Activated naive CD4-positive, alpha-beta T cell treated with anti-CD3 and anti-CD28 coated beads, Interleukin-2, amount 50 U/mL, for 16 hours (primary cell): ENCODE measurements at places on chromosomes 13 and 19.

DNA sequence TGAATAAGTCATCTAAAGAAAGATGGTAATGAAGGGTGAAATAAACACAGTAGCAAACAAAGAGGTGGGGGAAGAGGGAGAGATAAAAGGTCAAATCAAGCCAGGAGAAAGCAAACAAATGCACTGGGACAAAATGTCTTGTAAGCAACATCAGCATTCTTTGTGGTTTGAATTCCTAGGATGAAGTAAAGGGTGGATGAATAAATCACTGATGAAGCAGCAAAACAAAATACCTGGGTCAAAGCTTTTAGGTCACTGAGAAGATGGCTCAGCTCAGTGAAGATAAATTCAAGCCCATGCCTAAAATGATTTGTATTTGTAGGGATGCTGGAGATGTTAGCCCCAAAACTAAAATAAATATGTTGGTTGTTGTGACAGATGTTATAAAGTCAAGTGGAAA lies 86.5 kb upstream of the FBXL3 start:
- DNase-seq, result no peak

GRCh38 chr19:18357041-18357440 lies 16.6 kb downstream of the PGPEP1 start:
- DNase-seq, result no peak

DNA sequence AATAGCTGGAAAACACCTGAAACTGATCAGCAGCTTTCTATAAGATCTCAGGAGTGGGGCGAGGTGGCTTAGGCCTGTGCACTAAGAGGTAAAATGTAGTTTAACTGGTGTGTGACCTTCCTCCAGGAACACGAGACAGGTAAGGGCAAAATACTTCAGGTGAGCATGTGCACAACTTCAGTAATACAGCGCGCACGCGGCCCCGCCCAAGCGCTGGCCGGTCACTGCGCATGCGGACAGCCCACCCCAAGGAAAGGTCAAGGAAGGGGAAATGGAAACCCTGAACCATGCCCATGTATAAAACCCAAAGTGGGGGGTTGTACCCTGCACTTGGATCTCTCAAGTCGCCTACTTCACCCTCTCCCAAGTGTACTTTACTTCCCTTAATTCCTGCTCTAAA lies 49.4 kb upstream of the ARHGEF7 start:
- DNase-seq, result no peak

- no peak for DNase-seq
Measured at GRCh38 chr19:28196961-28197360, 1016.0 kb downstream of the UQCRFS1 start.

DNA sequence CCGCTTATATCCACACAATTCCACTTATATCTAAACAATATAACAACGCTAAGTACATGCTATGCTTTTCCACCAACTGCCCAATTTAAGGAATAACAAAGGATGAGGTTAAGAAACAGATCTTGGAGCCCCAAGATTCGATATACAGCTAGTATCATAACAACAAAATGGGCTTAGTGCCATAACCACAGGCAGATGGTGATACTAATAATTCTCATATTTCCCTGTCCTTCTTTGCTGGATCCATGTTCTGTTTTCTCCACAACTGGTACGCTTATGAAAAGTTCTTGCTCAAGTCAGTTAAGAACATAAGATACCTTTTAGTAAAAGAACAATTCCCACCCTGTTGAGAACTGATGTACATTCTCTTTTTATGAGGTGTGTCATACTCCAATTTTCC lies 33.9 kb downstream of the CAB39L start:
- DNase-seq, result no peak

DNA sequence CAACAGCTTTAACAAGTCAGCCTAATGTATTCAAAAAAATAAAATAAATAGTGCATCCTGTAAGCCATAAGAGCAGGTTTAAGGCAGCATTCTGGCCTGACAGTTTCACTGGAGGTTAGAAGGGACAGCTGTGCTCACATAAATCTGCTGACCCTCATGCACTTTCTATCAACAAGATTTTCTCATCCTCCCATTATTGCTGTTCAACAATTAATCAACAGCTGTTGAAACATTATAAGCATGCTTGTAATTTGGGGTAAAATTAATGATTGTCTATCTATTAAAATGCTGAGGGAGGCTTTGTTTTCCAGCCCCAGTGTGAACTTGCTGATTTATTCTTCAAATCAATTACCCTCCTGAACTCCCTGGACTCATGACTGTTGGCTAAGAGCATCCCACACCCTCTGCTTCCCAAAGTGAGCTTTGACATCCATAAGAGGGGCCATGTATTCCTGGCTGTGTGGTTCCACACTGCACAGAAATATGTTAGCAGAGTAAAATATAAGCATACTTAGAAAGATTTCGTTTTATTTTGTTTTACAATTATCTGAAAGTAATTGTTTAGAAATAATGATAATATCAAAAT lies 492.4 kb downstream of the EFNB2 start:
- no peak for DNase-seq

DNA sequence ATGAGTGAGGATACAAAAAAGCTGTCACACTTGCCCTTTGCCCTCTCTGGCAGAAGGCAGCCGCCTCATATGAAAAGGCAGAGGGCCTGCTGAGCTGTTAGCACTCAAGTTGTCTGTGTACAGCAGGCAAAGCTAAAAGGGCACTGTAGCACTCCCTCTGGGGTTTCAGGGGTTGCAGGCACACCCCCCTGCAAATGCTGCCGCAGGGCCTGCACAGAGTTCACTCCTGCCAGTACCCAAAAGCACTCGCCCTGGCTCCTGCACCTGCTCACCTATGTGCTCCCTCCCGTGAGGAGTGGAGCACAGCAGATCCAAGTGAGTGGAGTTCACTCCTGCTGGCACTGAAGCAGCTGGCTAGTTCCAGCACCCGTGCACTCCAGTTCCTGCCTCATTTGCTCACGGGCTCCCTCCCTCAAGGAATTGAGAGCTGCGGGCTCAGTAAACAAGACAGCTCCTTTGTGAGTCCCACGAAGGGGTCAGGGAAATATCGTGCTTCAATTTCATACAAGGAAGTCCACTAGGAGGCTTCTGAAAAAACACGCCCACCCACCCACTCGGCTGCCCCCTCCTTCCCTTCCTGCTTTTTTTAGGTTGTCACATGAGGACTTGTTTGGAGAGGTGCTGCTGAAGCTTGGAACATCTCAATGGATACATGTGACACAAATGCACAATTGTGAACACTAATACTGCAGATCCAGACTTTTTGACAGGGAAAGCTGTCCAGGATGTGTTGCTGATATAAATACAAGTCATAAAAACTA lies 9.9 kb upstream of the RCBTB2 start:
- DNase-seq, result no peak

DNA sequence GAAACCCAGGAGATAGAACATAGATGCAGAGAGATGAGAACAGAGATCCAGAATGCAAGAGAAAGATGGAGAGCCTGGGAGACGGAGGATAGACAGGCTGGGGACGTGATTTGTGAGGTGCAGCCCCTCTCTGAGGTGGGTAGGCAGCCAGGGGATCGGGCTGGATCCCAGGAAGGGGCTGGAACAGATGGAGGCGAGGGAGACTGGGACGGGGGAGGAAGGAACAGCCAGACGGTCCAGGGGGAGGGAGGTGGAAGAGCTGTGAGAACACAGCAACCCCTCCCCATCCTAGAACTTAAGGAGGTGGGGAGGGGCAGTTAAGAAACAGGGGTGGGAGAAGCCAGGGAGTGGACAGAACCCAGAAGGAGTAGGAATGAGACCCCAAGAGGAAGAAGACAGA lies 3.1 kb downstream of the SLC17A7 start:
- DNase-seq, result no peak

DNA sequence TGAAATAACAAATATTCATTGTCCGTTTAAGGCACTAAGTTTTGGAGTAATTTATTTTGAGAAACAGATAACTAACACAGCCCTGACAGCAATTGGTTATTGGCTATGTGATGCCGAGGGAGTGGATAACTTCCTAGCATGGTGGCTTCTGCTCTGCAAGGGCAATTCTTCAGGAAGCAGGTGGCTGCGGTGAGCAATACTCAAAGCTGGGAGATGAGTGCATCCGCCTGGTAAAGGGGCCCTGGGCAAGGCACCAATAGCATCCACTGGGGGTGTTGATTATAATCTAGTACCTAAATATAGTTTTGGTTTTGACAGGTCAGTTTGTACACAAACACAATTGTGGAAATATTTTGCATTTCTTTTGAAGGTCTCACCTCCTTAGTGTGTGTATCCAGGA lies 41.0 kb downstream of the CCDC70 start:
- DNase-seq, result no peak

- DNase-seq, result no peak
Measured at GRCh38 chr19:9986787-9987281, 23.5 kb downstream of the COL5A3 start.

GRCh38 chr13:48654511-48654910 lies 782 bp downstream of the CYSLTR2 start:
- no peak for DNase-seq

- DNase-seq, result peak; percentile 92
Measured at GRCh38 chr19:20565321-20566018, at the start of gene ZNF737. TSS of gene ZNF737 (minus strand) at chr19:20565781. CDS start at chr19:20565640, 141 bp downstream.

GRCh38 chr19:39171479-39172465 lies 25.0 kb upstream of the NCCRP1 start:
- DNase-seq, result no peak

DNA sequence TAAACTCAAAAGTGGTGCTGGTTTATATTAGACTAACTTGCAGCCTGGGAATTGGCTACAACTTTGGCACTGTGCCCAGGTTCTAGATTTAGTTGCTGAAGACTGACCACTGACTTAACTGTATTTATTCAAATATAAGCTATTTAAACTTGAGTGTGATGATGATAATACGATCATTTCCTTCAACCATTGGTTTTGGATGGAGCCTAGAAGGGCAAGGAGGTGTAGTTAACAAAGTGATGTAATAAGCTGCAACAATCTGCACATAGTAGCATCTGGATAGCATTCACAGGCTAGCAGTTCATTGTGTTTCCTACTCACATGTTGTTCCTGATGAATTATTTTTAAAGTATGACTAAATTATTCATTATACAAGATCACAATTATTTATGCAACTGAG lies 55.2 kb upstream of the DACH1 start:
- DNase-seq, result no peak

DNA sequence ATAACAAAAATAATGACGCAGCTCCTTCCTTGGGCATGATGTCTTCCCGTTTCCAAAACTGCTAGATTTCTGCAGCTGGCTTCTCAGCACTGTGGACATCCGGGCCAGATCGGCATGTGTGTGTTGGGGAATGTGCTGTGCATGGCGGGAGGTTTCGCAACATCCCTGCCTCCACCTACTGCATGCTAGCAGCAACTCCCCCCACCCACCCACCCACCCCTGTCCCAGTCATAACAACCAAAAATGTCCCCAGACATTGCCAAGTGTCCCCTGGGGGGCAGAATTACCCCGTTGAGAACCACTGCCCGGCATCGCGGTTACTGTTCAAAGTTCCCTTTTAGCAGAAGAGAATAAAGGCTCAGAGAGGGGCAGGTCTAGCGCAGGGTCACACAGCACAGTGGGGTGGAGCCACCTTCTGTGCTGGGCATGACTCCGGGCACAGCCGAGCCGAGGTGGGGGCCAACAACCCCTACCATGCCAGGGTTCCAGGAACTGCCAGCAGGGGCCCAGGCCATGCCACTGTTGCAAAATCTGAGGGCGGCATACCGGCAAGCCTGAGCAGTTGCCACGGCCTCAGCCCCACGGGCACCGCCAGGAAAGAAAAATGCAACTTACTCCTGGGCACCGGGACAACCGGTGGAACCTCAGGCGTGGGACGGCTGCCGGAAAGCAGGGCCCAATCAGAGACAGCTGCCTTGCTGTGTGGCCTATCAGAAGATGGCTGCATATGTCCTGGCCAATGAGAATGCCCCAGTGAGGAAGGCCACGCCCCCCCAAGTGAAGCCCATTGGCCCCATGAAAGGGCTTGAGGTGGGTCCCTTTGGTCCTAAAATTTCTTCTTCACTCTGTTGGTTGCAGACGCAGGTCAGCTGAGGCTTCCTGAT lies 22.5 kb upstream of the NFIC start:
- peak; percentile 63 for DNase-seq

GRCh38 chr13:67200183-67200582 lies 30.0 kb downstream of the PCDH9 start:
- no peak for DNase-seq

GRCh38 chr13:101838323-101838722 lies 385.8 kb downstream of the ITGBL1 start:
- no peak for DNase-seq

DNA sequence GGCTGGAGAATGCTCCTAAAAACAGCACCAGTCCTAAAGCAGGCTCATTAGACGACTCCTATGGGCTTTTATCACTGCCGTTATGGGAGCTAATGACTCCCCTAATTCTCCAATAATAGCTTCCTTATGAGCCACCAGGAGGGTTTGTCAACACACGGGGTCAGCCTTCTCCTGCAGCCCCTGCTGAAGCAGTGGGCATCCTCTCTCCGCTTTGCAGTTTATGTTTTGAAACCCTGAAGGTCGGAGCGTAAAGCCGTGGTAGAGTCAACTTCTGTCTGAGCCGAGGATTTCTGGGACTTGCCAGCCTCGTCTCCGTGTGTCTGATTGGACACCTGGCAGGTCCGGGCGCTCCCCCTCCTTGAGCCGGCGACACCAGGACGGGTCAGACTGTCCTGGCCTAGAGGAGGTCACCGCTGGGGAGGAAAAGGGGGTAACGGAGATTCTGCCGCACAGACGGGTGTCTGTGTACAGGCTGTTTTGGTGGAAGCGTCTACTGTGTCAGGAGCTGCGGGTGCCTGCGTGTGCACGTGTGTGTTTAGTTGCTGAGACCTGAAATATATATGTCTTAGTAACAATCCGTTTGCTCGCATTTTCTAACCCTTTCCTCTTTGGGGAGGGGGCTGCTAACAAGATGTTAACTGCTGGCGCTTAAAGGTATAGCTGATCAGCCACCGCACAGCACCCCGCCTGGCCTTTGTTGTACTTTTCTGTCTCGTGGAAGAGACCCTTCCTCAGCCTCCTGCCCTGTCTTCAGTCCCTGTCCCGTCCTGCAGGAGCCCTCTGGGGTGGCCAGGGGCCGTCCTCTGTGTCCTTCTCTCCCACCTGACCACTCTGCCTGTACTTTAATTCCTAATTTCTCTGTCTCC lies 1.9 kb downstream of the KDM4B start:
- no peak for DNase-seq

DNA sequence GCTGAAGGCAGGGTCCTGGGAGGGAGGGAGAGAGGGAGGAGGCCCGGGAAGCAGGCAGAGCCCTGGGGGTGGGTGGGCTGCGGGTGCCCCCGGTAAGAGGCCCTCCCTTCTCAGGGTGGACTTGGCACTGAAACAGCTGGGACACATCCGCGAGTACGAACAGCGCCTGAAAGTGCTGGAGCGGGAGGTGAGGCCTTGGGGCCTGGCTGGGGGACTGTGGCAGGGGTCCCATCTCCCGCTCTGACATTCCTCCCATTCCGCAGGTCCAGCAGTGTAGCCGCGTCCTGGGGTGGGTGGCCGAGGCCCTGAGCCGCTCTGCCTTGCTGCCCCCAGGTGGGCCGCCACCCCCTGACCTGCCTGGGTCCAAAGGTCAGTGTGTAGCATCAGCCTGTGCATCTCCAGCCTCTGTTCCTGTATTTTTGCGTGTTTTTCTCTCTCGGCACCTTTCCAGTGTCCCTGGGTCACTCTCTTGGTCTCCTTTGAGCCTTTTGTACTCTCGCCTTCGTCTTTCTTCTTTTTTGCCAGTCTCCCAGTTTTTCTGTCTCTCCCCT lies 53.4 kb downstream of the TRPM4 start:
- no peak for DNase-seq
